NCI-H187 (cell line): ENCODE measurements at places on chromosomes 1 and 21.

DNA sequence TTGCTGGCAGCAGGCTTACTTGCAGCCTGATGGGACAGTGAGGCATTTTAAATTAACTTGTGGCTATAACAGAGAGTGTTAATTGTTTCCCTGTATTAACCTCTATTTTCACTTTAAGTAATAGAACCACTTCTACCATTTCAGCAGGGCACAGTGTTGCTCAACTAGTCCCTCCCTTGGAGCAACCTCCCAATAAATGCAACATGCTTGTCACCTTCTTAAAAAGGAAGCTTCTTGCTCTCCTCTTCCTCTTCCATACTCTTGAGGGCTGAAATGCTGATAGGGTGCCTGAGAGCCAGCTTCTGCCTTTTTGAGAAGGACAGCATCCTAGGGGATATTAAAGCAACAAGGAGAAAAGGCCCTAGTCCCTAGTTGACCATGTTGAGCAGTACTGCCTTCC is 52.1 kb downstream of the C4BPA start:
- DNase-seq, result no peak

DNA sequence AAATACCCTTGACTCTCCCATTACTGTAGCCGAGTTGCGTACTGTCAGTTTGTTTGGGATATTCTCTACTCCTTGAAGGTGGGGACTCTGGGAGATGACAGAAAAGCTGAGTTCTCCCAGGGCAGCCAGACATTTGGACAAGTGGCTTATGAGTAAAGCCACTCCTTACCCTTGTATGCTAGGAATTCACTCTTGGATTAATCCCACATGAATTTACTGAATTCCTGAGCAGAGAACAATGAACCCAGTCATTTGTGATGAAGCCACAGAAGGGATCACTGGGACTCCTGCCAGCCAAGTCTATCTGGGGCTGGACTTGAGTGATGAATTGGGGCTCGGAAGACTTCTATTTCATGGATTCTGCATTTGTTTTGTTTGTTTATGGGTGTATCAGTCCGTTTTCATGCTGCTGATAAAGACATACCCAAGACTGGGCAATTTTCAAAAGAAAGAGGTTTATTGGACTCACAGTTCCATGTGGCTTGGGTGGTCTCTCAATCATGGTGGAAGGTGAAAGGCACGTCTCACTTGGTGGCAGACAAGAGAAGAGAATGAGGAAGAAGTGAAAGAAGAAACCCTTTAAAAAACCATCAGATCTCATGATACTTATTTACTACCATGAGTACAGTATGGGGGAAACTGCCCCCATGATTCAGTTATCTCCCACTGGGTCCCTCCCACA is 25.1 kb downstream of the C1orf116 start:
- DNase-seq, result no peak

DNA sequence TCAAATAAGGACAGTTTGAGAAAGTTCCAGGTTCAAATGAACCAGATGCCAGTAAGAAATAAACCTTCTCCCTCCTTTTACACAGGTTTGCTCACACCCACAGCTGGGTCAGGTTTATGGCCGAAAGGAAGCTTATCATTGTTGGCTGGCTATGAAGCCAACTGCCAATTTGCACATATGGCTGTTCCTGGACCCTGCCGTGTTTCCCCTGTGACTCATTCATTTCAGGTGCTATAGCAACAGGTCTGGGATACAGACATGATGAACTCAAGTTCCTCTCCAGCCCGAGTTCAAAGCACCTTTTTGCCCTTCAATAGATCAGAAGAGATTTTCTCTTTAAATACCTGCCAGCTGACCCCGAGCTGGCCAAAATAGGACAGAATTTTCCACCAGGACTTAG is 134.4 kb upstream of the SMYD2 start:
- no peak for DNase-seq

- DNase-seq, result no peak
Observed at GRCh38 chr1:61204528-61204927, 122.2 kb downstream of the NFIA start.

GRCh38 chr1:91546301-91546581 is 45.6 kb downstream of the CDC7 start:
- no peak for DNase-seq

DNA sequence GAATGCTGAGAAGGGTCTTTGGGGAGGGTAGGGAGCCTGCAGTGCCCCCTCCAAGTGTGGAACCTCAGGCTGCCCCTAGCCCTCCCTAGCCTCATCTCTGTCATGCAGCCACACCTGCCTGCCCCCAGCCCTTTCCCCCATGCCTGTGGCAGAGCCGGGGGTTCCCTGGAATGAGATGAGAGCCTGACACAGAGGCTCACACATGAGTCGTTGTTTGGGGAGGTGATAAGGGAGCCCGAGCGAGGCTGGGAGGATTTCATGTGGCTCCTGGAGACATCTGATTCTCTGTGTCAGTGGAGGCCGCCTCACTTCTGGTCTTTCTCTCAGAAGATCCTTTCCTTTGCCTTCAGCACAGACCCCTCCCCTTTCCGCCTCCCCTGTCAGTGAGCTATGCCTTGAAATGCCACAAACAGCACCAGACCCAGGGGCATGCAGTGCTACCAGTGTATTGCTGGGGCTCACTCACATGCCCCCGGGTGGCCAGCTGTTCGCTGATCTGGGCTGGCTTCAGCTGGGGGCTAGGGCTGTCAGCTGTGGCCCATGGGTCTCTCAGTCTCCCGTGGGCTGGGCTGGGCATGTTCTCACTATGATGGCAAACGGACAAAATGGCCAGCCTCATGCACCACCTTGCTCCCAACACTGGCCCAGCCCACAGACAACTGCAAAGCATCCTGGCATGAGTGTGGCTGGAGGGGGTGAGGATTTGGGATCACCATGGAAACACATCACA is 102.6 kb downstream of the AJAP1 start:
- no peak for DNase-seq

DNA sequence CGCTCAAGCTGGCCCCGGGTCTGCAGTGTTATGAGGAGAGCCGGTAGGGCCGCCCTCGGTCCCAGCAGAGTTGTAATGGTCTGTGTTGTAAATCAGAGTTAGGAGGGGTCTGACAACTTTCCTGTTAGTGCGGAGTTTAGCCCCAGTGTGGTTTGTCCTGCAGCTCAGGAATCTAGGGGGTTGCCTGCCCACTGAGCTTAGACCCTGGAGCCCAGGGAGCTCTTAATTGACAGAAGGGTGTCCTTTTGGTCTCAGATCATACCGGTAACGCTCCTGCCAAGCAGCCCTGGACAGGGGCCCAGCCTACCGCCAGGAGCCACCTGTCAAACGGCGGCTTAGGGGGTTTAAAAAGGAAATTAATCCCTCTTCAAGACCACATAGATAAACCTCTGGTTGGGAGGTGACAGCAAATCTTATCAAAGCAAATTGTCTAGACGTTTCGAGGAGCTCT is 164.4 kb downstream of the DYRK1A start:
- DNase-seq, result no peak
